ENCODE measurements at places on chromosomes 1 and 21.

- no peak for DNase-seq
Observed at GRCh38 chr21:38956521-38956855, 150.8 kb downstream of the ETS2 start.

- DNase-seq: no peak
Observed at GRCh38 chr1:180953291-180954004, 40.8 kb downstream of the KIAA1614 start.

- no peak for DNase-seq
Observed at GRCh38 chr1:174800216-174800851, 199.4 kb upstream of the CACYBP start.

- no peak for DNase-seq
Observed at GRCh38 chr1:203359010-203359571, 8.2 kb upstream of the FMOD start.

DNA sequence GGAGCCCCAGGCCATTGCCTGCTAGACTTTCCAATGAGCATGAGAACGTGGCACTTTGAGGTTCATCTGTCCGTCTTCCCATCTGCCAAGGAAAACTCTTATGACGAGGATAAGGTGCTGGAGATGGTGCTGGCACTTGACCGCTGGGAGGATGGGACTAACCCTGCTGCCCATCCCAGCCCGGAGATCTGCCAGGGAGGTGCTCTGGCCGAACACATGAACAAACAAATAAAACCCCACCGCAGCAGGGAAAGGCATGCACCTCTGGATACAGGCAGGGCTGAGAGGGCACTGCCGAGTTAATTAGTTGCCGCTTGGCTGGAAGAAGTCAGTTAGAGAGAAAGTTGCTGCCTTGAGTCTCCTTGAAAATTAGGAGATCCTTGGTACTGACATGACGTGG lies 308.4 kb downstream of the AJAP1 start:
- no peak for DNase-seq

Data from stimulated activated CD4-positive, alpha-beta T cell treated with anti-CD3 and anti-CD28 coated beads, Interleukin-1b, Interleukin-23, amount 100 ng/mL, for 24 hours (primary cell).